ENCODE measurements at places on chromosomes 4 and X.

- no peak for DNase-seq
These were observed 247.8 kb upstream of the DKK2 start for GRCh38 chr4:107283587-107284559.

DNA sequence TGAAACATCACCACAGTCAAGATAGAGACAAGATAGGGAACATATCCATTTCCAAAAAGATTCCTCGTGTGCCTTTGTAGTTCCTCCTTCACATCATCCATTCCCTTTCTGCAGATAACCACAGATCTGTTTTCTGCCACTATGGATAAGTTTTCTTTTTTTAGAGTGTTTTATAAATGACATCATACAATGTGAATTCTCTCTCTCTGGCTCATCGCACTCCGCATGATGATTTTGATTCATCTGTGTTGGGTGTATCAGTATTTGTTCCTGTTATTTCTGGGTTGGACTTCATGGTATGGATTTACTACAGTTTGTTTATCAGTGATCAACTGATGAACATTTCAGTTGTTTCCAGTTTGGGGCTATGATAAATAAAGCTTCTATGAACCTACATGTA, 23.2 kb upstream of the ANXA3 start:
- DNase-seq, result no peak

DNA sequence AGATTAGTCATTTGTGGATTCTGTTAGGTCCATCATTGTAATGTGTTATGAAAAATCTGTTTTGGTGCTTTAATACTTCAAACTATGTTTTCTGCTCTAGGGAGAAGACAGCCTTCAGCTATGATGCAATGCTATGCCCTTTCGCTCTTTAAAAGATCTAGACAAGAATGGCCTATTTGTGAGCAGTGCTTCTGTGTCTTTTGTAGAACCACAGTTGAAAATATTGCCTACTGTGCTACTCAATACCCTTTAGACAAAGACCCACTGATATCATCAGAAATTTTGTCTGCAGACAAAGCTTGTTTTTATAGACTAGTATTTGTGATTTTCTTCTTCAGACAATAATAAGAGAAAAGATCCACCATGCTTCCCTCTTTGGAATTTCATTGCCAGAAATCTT, 44.6 kb upstream of the SLITRK2 start:
- no peak for DNase-seq

- DNase-seq, result no peak
These were observed 78.0 kb downstream of the COX7B2 start for GRCh38 chr4:46830971-46831454.

GRCh38 chr4:44487341-44487740, 38.7 kb upstream of the KCTD8 start:
- DNase-seq, result no peak

DNA sequence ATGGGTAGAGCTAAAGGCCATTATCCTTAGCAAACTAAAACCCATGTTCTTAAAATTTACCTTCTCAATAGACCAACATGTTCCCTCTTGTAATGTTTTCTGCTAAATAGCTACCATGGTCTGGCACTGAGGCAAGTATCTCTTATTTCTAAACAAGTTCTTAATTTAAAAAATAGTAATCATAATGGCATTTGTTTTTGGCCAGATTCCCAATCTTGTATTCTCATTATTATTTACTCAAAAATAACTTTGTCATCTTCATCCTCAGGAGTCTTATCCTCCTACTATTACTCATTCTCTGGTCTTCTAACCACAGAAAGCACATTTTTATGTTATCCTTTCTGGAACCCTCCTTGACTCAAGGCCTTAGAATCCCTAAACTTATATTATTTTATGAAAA, 931.2 kb downstream of the CCSER1 start:
- DNase-seq, result no peak

GRCh38 chrX:37904833-37905232, 57.5 kb upstream of the DYNLT3 start:
- DNase-seq, result no peak

GRCh38 chr4:172018358-172018757, 205.2 kb downstream of the GALNTL6 start:
- DNase-seq, result no peak

DNA sequence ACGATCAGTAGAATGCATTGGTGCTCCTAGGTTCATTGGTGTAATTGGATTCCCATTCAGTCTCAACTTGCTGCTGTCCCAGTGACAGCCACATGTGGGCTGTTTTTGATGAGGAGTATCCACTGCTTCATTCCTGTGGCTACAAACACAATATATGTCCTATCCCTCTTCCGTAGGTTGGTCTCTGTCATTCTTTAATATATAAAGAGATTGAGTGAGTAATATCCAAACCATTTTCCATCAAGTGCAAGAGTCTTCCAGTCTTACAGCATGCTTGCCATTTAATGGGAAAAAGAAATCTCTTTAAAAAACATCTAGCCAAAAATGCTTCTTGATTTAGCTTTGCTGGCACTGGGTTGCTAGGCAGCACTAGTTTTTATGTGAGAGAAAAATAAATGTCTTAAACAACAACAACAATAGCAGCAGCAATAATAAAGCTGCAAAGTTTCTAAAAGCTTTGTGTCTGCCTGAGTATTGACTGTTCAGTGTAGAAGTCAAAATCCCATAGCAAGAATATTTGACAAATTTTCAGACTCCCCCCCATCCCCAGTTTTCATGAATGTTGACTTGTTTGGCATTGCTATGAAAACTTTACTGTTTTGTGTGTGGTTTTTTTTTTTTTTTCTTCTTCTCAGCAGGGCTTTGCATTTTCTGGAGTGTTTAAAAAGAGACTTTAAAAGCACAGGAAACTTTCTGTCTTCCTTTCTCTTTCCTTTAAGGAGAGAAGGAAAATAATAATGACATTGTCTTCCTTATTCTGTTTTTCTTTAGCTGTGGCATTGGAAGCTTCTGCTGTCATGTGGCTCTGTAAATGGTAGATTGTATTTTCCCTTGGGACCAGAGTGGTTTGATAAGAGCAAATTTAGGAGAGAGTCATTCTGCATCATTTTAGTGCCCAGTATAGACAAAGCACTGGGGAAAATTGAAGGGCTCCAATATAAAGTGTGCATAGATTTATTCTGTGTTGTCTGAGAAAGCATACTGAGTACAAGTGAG, 244.3 kb downstream of the ARHGAP10 start:
- DNase-seq, result no peak

DNA sequence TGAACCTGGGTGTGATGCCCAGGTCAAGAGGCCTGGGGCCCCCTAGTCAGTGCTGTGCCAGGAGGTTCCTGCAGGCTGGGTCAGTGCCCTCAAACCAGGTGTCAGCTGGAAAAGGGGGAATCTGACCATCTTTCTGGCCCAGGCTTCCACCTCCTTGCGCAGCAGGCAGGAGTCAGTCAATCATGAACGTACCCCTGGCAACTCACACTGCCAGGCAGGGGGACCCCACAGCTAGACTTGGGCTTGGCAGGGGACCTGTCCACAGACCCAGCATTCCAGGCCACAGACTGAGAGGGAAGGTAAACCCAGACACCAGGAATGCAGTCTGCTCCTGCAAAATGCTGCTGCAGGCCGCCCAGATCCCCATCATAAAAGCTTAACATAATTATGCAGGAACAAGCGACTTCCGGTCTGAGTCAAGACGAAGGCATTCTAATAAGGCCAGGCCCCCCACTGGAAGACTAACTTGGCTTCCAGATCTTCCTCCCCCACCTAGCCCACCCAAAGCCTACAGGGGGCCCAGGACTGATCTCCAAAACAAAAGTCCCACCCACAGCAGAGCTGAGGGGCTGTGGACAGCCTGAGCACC, 156.3 kb downstream of the BCOR start:
- no peak for DNase-seq

DNA sequence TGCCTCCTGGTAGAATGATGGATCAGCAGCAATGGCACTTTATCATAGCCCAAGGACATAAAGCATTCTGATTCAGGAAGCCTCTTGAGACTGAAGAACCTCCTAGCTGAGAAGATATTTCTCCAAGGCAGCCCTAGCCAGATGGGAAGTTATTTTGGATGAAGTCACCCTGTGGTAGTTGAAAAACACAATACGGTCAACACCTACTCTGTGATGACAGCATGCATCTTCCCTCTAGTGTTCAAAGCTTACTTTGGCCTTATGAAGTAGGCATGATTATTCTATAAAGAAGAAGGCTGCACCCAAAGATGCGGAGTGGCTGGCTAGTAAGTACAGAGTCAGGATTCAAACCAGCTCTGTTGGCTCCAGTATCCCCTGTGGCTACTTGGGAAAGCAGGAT, 47.9 kb downstream of the TLR10 start:
- DNase-seq, result no peak

DNA sequence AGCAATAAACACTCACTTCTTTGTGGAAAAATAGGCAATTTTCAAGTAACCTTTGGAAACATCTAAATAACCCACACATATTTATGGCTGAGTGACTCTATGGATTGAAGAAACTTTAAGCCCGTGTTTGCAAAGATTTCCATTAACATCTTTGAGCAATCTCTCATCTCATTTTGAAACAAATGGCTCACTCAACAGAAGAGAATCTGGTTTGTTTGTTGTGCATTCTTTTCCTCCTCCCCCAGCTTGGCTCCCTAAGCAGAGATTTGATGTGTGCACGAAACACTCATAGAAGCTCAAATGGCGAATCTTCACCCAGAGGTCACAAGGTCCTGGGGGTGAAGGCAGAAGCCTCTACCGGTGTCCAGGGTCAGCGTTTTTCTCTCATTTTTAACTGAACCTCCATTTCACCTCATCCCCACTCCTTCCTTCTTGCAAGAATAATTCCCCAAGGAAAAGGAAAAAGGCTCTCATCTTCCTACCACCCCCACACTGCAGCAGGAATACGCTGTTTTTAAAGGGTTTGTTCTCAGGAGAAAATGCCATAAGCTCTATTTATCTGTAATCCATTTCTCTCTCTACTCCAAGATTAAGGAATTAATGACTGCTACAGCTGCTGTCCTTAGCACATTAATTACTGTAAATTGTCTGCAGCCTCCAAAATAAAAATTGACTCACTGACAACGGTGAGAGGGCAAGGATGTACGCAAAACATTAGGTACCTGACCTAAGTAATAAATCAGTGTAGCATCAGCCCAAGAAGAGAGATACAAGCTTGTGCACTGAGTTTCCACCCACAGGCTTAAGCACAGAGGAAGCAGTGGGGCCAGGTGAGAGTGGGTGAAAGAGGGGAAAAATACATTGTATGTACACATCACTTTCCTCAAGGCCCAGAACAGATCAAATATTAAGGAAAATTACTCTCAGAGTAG, 307.6 kb upstream of the NOCT start:
- DNase-seq, result no peak

DNA sequence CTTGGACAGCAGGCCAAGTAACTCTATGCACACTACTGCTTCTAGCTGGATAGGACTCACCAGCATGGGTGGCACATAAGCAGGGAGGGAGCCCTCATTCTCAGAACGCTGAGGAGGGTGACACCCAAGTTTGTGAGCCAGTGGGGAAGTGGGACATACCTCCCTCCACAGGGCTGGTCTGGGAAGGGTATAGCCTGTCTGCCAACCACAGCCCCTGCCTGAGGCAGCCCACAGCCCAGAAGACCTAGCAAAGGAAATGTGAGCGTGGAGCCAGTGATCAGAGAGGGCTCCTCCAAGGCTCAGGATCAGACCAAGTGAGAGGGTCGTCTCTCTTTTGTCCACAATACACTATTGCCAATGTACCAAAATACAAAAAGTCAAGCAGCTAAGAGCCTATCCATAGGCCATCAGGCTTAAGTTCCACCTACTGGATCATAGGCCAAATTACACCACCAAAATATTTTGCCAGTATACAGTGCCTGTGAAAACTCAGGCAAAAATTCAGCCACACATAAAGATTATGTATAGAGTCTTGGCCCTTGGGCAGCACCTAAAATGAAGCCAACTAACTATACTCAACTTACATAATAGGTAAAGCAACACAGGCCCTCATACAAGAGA, 1203.1 kb downstream of the PCDH18 start:
- DNase-seq, result no peak

- DNase-seq, result no peak
These were observed 27.6 kb upstream of the CYBB start for GRCh38 chrX:37752281-37752680.

DNA sequence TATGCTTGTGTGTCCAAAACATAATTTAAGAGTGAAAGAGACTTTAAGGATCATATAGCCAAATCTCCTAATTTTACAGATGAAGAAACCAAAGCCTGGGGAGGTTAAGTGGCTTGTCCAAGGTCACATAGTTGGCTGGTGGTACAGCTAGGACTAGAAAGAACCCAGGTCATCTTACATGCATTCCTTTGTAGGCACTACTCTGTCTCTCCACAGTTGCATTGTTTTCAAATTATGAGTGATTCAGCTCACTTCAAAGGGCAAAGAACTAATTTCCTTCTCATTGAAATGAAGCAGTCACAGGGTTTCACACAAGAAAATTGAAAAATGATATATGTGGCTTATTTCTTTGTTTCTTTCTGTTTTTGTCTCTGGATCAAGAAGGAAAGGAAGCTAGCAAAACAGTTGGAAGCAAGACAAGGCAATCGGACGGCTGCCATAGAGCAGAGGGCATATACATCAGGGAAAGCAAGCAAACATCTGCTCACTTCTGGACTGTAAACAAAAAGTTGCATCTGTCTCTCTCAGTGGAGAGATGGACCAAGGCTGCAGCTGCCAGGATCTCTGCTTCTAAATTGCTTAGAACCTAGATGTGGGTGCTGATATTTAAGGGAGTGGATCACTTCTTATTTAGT, 107.5 kb upstream of the AMOT start:
- DNase-seq, result no peak

DNA sequence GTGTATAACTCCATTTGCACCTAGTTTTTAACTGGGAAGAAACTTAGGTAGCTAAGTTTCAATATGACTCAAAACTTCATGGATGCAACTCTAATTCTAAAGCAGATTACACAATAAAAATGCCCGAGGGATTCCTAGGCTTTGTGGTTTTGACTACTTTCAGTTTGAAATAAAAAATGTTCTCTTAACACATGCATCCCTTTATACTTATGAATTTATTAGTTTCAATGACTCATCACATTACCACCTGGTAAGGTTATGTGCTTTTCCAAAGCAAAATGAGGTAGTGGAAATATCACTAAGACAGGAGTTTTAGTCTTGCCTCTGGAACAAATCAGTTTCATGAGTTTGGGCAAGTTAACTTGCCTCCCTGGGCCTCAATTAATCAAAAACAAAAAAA, 125.5 kb downstream of the OPHN1 start:
- DNase-seq, result no peak

DNA sequence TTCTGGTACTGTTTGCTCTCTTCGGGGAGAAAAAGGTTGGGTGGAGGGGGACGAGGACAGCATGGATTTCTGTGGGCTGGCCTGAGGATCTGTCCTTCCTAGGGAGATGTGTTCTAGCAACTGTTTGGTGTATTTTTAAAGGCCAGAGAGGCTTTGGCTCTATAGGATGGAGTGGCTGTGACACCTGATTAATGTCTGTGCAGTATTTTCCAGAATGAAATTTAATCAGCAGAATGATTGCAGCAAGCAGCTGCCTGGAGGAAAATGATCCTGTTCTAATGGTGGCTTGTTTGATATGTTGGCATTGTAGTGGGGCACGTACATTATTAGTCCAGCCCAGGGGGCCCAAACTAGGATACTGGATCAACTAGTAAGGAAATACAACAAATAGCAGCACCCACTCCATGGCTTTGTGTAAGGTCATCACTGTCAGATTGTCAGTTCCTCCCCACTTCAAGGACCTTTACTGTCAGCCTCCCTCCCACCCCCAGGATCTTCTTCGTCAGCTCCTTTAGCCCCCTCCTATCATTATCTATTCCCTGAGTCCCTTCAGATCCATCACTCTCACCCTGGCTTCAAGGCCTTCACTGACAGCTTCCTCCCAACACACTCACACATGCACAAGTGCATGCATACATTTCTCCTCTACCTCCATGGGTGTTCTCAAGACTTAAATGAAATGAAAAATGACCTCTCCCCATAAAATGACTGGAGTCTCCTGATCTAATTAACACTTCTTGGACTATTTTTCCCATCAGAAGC, 10.4 kb upstream of the TMEM255A start:
- DNase-seq, result no peak

GRCh38 chrX:9222299-9222698, 188.4 kb upstream of the FAM9B start:
- DNase-seq, result no peak

Measured in stimulated activated CD8-positive, alpha-beta memory T cell treated with anti-CD3 and anti-CD28 coated beads, Interleukin-15, amount 100 ng/mL, for 24 hours (primary cell).